ENCODE measurements at places on chromosomes 2 and 18. TPM values are rescaled to one million over a fixed set of nuclear protein-coding genes. Genes with fewer than 3 reads are reported as not detected.

Gene ANO7
- total RNA-seq, result 0.57 TPM

Gene SP140L
- total RNA-seq, result 44.7 TPM

Gene CAVIN2
- not detected for total RNA-seq

- no peaks in the 10 kb centered on the region for H3K27me3 ChIP-seq
- no peak for DNase-seq
- peaks cover 2% of the 10 kb centered on the region for H3K4me1 ChIP-seq
- H3K36me3 ChIP-seq, result peaks cover 40% of the 10 kb centered on the region
- no peak overlapping the region for H3K4me3 ChIP-seq
- H3K27ac ChIP-seq, result no peak overlapping the region
Observed at GRCh38 chr2:240126731-240127130, 9.4 kb downstream of the COPS9 start.

GRCh38 chr2:133346654-133347053 lies 221.6 kb downstream of the NCKAP5 start:
- H3K4me3 ChIP-seq, result no peak overlapping the region
- peaks cover 3% of the 10 kb centered on the region for H3K27me3 ChIP-seq
- no peak overlapping the region for H3K27ac ChIP-seq
- no peaks in the 10 kb centered on the region for H3K4me1 ChIP-seq
- H3K36me3 ChIP-seq, result no peaks in the 10 kb centered on the region

GRCh38 chr2:219645631-219646527 lies 18.4 kb downstream of the SLC4A3 start:
- peaks cover 5% of the 10 kb centered on the region for H3K4me1 ChIP-seq
- no peak overlapping the region for H3K4me3 ChIP-seq
- DNase-seq, result no peak
- no peak overlapping the region for H3K27ac ChIP-seq

DNA sequence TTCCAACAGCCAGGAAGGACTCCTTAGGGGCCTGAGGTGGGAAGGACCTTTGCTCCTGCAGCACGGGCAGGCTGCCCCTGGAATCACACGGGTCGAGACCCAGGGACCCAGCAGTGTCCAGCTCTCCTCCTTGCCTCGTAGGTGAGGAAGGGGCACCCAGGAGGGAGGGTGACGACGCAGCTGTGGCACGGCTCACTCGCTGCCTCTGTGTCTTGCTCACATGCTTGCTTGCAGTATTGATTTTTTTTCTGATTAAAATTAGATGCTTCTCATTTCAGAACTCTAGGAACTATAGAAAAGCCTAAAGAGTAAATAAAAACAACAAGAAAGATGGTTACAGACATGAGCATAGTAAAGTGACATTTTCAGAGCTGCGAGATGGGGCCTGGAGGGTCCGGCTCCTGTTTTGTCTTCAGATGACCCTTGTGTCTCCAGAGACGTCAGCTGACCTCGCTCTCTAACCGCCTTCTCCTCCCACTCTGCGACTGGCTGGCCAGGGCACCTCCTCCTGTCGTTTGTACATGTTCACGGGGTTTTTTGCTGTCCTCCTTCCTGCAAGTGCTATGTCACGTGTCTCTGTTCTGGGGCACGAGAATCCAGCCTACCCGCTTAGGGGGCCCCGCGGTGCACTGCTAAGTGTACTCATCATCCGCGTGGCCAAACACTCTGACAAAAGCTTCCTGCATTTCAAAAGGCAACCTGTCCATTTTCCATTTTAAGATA lies 65.7 kb upstream of the ZNF236 start:
- no peak overlapping the region for H3K4me3 ChIP-seq
- no peak overlapping the region for H3K27ac ChIP-seq
- no peaks in the 10 kb centered on the region for H3K36me3 ChIP-seq
- no peak for DNase-seq
- no peaks in the 10 kb centered on the region for H3K4me1 ChIP-seq

All from activated naive CD4-positive, alpha-beta T cell treated with anti-CD3 and anti-CD28 coated beads for 36 hours (primary cell).